Activated CD8-positive, alpha-beta T cell treated with anti-CD3 and anti-CD28 coated beads for 36 hours (primary cell): ENCODE measurements at places on chromosomes 4 and X. TPM values are rescaled to one million over a fixed set of nuclear protein-coding genes. Genes with fewer than 3 reads are reported as not detected.

GRCh38 chrX:21047034-21047455 lies 327.2 kb upstream of the CNKSR2 start:
- no peak overlapping the region for H3K27ac ChIP-seq
- H3K4me1 ChIP-seq = no peaks in the 10 kb centered on the region
- no peaks in the 10 kb centered on the region for H3K36me3 ChIP-seq
- H3K27me3 ChIP-seq = peaks cover 7% of the 10 kb centered on the region
- no peak for DNase-seq

- peaks cover 66% of the 10 kb centered on the region for H3K4me1 ChIP-seq
- DNase-seq = peak; percentile 46
- no peaks in the 10 kb centered on the region for H3K27me3 ChIP-seq
- peaks cover 12% of the 10 kb centered on the region for H3K36me3 ChIP-seq
- H3K4me3 ChIP-seq = no peak overlapping the region
These were observed 203.2 kb downstream of the PTTG2 start for GRCh38 chr4:38163216-38164006.

- no peak for DNase-seq
- no peaks in the 10 kb centered on the region for H3K4me1 ChIP-seq
- no peak overlapping the region for H3K4me3 ChIP-seq
- H3K36me3 ChIP-seq = no peaks in the 10 kb centered on the region
These were observed 66.2 kb upstream of the FAM9A start for GRCh38 chrX:8867406-8867805.

GRCh38 chr4:182756161-182756690 lies 161.0 kb downstream of the DCTD start:
- H3K4me3 ChIP-seq = no peak overlapping the region
- H3K4me1 ChIP-seq = no peaks in the 10 kb centered on the region
- H3K36me3 ChIP-seq = no peaks in the 10 kb centered on the region
- no peak overlapping the region for H3K27ac ChIP-seq
- H3K27me3 ChIP-seq = peaks cover 7% of the 10 kb centered on the region
- DNase-seq = no peak

GRCh38 chrX:152943826-152944225 lies 46.0 kb downstream of the ZNF185 start:
- H3K27ac ChIP-seq = no peak overlapping the region
- no peak for DNase-seq
- H3K36me3 ChIP-seq = peaks cover 2% of the 10 kb centered on the region
- H3K27me3 ChIP-seq = no peaks in the 10 kb centered on the region

DNA sequence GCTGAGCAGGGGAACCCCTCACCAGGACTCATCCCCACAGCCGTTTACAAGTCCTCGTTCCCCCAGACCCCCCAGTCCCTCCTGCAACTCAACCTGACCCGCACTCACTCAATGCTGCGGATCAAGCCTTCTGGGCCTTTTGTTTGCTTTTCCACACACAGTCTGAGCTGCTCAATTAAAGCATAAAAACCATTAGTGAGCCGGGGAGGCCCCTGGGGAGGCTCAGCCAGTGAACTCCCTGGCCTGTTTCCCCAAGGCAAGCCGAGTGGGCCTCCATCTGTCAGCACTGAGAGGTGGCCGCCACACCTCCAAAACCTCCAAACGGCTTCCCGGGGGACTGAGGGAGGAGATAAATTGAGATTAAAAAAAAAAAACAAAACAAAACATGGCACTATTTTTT lies 158.5 kb downstream of the SHOX start:
- peaks cover 15% of the 10 kb centered on the region for H3K27me3 ChIP-seq
- H3K27ac ChIP-seq = no peak overlapping the region
- H3K4me1 ChIP-seq = no peaks in the 10 kb centered on the region
- DNase-seq = no peak

DNA sequence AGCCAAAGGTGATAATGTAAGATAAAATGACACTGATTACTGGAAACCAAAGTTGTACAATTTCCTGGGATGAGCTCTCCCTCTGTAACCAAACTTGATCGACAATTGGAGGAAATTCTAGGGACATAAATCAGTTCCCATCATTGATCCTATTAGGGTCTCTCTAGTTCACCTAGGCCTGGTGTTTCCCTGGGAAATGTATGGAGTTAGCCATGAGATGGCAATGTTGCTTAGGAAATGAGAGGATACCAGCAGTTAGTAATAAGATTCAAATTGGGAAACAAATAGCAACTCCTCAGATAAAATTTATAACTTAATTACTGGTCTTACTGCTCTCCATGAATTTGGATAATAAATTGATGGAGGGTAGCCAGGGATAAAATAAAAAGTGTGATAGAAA lies 52.2 kb downstream of the SPATA18 start:
- DNase-seq = no peak
- no peaks in the 10 kb centered on the region for H3K27me3 ChIP-seq
- no peaks in the 10 kb centered on the region for H3K4me1 ChIP-seq
- H3K27ac ChIP-seq = no peak overlapping the region
- no peak overlapping the region for H3K4me3 ChIP-seq
- no peaks in the 10 kb centered on the region for H3K36me3 ChIP-seq

DNA sequence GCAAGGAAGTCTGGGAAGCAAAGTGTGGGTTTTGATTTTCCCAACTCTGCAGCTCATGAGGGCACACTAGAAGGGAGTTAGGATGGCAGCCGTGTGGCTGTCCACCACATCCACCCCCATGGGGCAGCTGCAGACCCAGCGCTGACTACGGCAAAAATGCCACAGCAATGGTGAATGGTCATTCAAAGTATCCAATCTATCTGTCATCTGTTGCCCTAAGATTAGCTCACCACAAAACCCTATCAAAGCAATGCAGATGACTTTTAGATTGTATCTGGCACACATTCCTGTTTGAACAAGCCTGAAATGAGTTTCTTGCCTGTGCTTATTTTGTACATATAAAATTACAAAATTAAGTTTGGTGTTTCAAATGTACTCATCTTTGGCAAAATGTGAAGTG lies 29.7 kb upstream of the HPSE start:
- H3K4me1 ChIP-seq = peaks cover 3% of the 10 kb centered on the region
- peaks cover 3% of the 10 kb centered on the region for H3K27me3 ChIP-seq
- no peak overlapping the region for H3K27ac ChIP-seq
- no peaks in the 10 kb centered on the region for H3K36me3 ChIP-seq
- H3K4me3 ChIP-seq = no peak overlapping the region

DNA sequence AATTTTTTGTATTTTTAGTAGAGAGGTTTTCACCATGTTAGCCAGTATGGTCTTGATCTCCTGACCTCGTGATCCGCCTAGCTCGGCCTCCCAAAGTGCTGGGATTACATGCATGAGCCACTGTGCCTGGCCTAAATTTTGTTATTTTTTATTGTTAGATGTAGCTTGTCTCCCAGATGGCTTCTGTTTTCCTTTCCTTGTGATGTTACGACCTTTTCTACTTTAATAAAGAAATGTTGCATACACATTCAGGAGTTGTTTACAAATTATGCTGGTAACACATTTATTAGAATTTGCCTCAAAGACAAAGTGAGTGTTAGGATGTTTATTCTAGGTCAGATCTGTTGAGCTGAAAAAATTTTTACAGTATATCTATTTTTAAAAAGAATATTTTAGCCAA lies 18.4 kb downstream of the PDLIM5 start:
- H3K27me3 ChIP-seq = no peaks in the 10 kb centered on the region
- no peak overlapping the region for H3K4me3 ChIP-seq
- H3K27ac ChIP-seq = no peak overlapping the region
- no peak for DNase-seq

DNA sequence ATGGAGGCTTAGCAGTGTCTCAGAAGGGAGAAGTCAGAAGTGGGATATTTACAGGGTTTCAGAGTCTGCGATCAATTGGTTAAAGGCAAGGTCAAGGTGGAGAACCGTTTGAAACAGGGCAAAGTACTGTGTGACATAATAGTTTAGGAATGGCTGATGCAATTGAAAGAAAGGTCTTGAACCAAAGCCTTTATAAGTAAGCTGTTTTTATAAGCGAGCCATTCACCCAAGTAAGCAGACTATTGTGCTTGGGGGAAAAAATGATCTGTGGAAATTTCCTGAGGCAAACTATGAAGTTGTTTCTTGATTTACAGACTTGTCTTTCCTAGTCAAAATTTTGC lies 327.3 kb downstream of the CAMK2D start:
- H3K27ac ChIP-seq = no peak overlapping the region
- H3K27me3 ChIP-seq = peaks cover 7% of the 10 kb centered on the region
- no peaks in the 10 kb centered on the region for H3K36me3 ChIP-seq
- DNase-seq = no peak

GRCh38 chr4:8148785-8149435 lies 9.7 kb downstream of the ABLIM2 start:
- H3K27ac ChIP-seq = no peak overlapping the region
- peaks cover 3% of the 10 kb centered on the region for H3K27me3 ChIP-seq

DNA sequence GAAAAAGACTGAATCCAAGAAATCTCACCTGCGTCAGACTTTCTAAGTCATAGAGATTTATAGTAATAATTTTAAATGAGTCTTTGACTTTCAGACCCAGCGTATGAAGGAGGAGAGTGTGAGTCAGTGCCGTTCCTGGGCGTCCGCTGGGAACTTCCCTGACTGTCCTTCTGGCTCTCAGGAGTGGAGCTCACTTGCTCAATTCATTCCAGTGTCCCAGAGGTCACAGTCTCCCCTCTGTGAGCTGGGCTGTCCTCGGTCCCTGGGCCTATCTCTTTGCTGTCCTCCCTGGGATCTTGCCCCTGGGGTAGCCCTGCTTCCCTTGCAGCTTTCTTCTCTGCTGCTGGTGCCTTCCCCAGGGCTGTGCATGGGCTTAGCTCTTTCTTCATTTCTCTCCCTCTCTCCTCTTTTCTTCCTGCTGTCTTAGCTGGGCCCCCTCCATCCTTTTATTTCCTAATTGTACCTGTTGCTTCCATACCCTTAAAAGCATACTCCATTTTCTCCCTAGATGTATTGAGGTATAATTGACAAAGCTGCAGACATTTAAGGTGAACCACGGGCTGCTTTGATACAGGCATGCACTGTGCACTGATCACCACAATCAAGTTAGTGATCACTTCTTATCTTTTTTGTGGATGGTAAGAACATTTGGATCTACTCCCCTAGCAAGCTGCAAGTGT lies 11.6 kb downstream of the SORBS2 start:
- H3K4me1 ChIP-seq = no peaks in the 10 kb centered on the region
- no peaks in the 10 kb centered on the region for H3K27me3 ChIP-seq

DNA sequence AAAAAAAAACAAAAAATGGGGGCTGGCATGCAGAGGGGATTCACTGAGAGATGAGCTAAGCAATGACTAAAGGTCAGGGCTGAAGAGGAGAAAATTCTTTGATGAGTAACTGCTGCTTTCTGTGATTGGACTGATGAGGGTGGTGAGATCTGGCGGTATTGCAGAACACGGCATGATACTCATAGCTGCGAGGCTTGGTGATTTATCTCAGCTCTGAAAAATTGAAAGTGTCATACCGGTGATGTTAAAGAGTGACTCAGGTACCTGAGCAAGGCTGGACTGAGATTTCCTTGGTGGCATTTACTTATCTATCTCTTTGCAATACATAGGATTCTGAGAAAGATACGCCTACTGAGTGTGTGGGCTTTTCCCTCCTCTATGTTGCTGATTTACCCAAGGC lies 204.1 kb upstream of the DDX53 start:
- no peak overlapping the region for H3K27ac ChIP-seq
- no peaks in the 10 kb centered on the region for H3K27me3 ChIP-seq
- H3K4me1 ChIP-seq = no peaks in the 10 kb centered on the region
- no peaks in the 10 kb centered on the region for H3K36me3 ChIP-seq
- no peak for DNase-seq

DNA sequence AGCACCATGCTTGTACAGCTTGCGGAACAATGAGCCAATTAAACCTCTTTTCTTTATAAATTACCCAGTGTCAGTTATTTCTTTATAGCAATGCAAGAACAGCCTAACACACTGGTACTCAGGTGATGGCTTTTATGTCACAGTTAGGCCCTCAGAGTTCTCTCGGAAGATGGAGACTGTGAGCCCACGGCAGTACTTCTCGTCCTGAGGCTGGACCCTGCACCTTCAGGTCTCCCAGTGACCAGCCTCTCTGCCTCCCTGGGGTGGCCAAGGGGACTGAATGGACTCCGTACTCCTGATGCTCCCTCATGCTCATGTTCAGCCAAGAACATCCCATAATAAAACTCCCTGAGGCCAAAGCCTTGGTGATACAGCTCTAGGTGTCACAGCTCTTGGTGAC lies 25.0 kb upstream of the PDLIM3 start:
- H3K4me3 ChIP-seq = no peak overlapping the region
- H3K27ac ChIP-seq = no peak overlapping the region
- no peaks in the 10 kb centered on the region for H3K36me3 ChIP-seq
- DNase-seq = no peak
- peaks cover 23% of the 10 kb centered on the region for H3K27me3 ChIP-seq

DNA sequence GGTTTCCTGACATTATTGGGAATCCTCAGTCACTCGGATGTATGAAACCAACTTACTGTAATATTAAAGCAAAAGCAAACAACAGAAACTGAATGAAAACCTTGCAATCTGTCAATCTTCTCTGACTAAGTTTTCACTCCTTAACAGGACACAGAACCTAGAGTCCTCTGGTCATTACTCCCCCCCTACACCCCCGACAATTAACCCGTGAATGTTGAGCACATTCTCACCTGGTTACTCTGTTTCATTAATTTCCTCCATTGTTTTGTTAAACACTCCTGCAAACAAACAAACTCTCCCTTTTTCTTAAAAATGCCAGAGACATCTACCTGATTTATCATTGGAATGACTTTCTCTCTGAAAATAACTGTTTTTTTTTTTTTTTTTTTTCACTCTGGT lies 469.0 kb upstream of the PRKX start:
- no peaks in the 10 kb centered on the region for H3K27me3 ChIP-seq
- no peak overlapping the region for H3K27ac ChIP-seq
- no peaks in the 10 kb centered on the region for H3K4me1 ChIP-seq
- no peak for DNase-seq
- no peaks in the 10 kb centered on the region for H3K36me3 ChIP-seq

- no peak for DNase-seq
- H3K27me3 ChIP-seq = no peaks in the 10 kb centered on the region
- H3K36me3 ChIP-seq = peaks cover 2% of the 10 kb centered on the region
- no peak overlapping the region for H3K27ac ChIP-seq
These were observed 53.7 kb downstream of the ANAPC10 start for GRCh38 chr4:145044341-145044740.

DNA sequence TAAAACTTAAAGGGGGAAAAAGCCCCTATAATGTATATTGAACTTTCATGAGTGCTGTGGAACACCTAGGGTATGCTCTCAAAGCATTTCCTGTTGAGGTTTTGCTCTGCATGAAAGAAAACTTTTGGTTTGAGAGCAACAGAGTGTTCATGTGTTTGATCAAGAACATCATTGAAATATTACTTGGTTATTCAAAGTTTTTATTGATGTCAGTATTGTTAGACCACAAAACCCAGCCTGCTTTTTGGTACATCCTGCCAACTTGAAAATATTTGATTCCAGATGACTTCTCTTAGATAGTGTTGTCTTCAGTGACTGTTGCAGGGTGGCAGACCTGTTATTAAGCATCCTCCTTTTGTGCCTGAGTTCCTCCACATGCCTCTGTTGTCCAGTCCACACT lies 68.0 kb downstream of the N4BP2 start:
- peaks cover 18% of the 10 kb centered on the region for H3K36me3 ChIP-seq
- H3K27me3 ChIP-seq = no peaks in the 10 kb centered on the region
- peak; percentile 12 for DNase-seq

The AWAT2 gene
- not detected for total RNA-seq

The ANOS1 gene
- not detected for total RNA-seq

The PNMA3 gene
- 1.1 TPM for total RNA-seq

The DMRTC1 gene
- total RNA-seq = not detected

The PAGE2B gene
- total RNA-seq = 0.68 TPM

The COL4A6 gene
- total RNA-seq = not detected

The FAM199X gene
- 6.9 TPM for total RNA-seq

The MAOB gene
- total RNA-seq = not detected

The ATP2B3 gene
- total RNA-seq = not detected

The CISD2 gene
- 31.1 TPM for total RNA-seq

The IQSEC2 gene
- total RNA-seq = 0.05 TPM

The PRDM8 gene
- 2.8 TPM for total RNA-seq

The ASMT gene
- total RNA-seq = 0.41 TPM
